ENCODE measurements at places on chromosomes 6 and 20. TPM values are rescaled to one million over a fixed set of nuclear protein-coding genes. Genes with fewer than 3 reads are reported as not detected.

DNA sequence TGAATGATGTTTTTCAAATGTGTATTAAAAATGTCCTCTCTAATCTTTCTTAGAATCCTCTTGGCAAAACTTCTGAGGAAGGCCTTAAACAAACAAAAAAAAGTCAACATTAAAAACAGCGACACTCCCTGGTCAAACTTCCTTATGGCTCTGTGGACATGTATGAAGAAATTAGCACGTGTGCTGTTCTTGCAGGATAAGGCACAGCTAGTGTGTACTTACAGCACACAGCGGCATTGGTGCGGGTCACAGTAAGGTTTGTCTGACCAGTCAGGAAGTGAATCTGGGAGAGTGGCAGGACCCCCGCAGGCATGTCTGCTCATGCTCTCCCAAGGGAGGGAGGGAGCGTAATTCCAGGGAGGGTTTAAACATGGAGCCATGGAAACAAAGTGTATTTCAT is 38.8 kb downstream of the SLC22A1 start:
- no peak for DNase-seq
- H3K27ac ChIP-seq = no peak overlapping the region
- H3K4me3 ChIP-seq = no peak overlapping the region
- H3K4me1 ChIP-seq = no peaks in the 10 kb centered on the region
- no peaks in the 10 kb centered on the region for H3K27me3 ChIP-seq

DNA sequence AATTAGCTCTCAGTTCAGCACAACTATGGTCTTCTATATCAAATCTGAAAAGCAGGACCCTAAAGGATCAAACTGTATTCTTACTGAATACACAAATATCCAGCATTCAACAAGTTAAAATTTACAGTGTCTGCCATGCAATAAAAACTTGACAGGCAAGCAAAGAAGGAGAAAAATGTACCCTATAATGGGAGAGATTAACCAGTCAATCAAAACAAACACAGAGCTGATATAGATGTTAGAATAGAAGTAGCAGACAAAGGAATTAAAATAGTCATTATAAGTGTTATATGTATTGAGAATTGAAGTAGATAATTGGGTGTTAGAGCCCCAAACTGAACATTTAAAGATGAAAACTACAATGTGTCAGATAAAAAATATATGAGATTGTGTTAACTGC is 914.9 kb downstream of the EPHA7 start:
- H3K27ac ChIP-seq = no peak overlapping the region
- H3K4me1 ChIP-seq = no peaks in the 10 kb centered on the region
- no peaks in the 10 kb centered on the region for H3K27me3 ChIP-seq
- H3K36me3 ChIP-seq = no peaks in the 10 kb centered on the region
- H3K4me3 ChIP-seq = no peak overlapping the region

Gene NKX2-2
- total RNA-seq = not detected

DNA sequence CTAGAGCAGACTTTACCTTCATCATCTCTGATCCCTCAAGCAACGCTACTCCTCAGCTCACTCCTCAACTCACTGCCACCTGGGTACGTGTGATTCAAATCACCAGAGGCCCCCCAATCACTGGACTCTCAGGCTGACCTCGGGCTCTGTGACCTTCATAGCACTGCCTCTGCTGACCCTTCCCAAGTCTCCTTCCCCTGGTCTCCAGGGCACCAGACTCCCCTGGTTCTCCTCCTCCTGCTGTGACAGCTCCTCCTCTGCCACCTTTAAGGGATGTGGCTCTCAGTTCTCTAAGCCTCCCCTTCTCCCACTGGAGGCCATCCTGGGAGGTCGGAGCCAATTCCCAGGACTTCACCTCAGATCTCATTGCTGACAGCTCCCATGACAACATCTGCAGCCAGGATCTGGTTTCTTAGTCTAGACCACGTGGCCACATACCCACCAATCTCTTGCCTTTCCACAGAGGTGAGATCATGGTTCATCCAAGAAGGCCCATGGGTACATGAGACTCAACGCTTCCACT is 90.4 kb downstream of the NFATC2 start:
- no peak overlapping the region for H3K27ac ChIP-seq

Gene SLC24A3
- total RNA-seq = not detected

- DNase-seq = no peak
- H3K36me3 ChIP-seq = no peaks in the 10 kb centered on the region
- no peak overlapping the region for H3K27ac ChIP-seq
- no peaks in the 10 kb centered on the region for H3K4me1 ChIP-seq
- no peak overlapping the region for H3K4me3 ChIP-seq
Observed at GRCh38 chr20:24637087-24637486, 167.7 kb downstream of the SYNDIG1 start.

Gene NELFE
- total RNA-seq = 49.0 TPM

- peaks cover 15% of the 10 kb centered on the region for H3K4me1 ChIP-seq
- H3K36me3 ChIP-seq = no peaks in the 10 kb centered on the region
- peak; percentile 25 for DNase-seq
Observed at GRCh38 chr20:53208110-53208832, 236.1 kb downstream of the TSHZ2 start.

GRCh38 chr20:59149678-59150504 is 13.7 kb upstream of the ZNF831 start:
- H3K27me3 ChIP-seq = no peaks in the 10 kb centered on the region
- peak overlapping the region; percentile 93 for H3K27ac ChIP-seq
- no peaks in the 10 kb centered on the region for H3K36me3 ChIP-seq
- peak; percentile 91 for DNase-seq
- peaks cover 92% of the 10 kb centered on the region for H3K4me1 ChIP-seq

Gene AVP
- not detected for total RNA-seq

Gene IPCEF1
- total RNA-seq = 92.5 TPM

GRCh38 chr6:41652866-41653652 is 14.8 kb downstream of the MDFI start:
- H3K27me3 ChIP-seq = no peaks in the 10 kb centered on the region
- H3K4me3 ChIP-seq = no peak overlapping the region
- H3K4me1 ChIP-seq = no peaks in the 10 kb centered on the region
- H3K27ac ChIP-seq = no peak overlapping the region

- no peaks in the 10 kb centered on the region for H3K4me1 ChIP-seq
- no peak overlapping the region for H3K27ac ChIP-seq
- H3K27me3 ChIP-seq = no peaks in the 10 kb centered on the region
- H3K4me3 ChIP-seq = no peak overlapping the region
- no peak for DNase-seq
- no peaks in the 10 kb centered on the region for H3K36me3 ChIP-seq
Observed at GRCh38 chr6:167574431-167575151, 249.7 kb downstream of the TTLL2 start.

Gene MDFI
- total RNA-seq = not detected

Gene PREP
- total RNA-seq = 34.8 TPM

Gene ZBP1
- 21.7 TPM for total RNA-seq

- DNase-seq = no peak
- no peaks in the 10 kb centered on the region for H3K36me3 ChIP-seq
- no peak overlapping the region for H3K4me3 ChIP-seq
- H3K27ac ChIP-seq = no peak overlapping the region
- no peaks in the 10 kb centered on the region for H3K27me3 ChIP-seq
- no peaks in the 10 kb centered on the region for H3K4me1 ChIP-seq
Observed at GRCh38 chr6:160379466-160379865, 31.3 kb downstream of the SLC22A3 start.

Gene KIFC1
- 0.61 TPM for total RNA-seq

- peaks cover 24% of the 10 kb centered on the region for H3K36me3 ChIP-seq
- peak; percentile 78 for DNase-seq
- peak within 1 kb of the TSS; percentile 99 for H3K4me3 ChIP-seq
- H3K27ac ChIP-seq = peak within 1 kb of the TSS; percentile 84
Observed at GRCh38 chr20:57390604-57391438, at the start of gene RBM38. RBM38 (plus strand) TSS chr20:57391396; CDS start chr20:57391582, 186 bp downstream.

GRCh38 chr20:23200914-23201313 is 114.8 kb upstream of the CD93 start:
- H3K27ac ChIP-seq = no peak overlapping the region
- DNase-seq = no peak
- no peak overlapping the region for H3K4me3 ChIP-seq
- no peaks in the 10 kb centered on the region for H3K36me3 ChIP-seq
- no peaks in the 10 kb centered on the region for H3K4me1 ChIP-seq

GRCh38 chr6:153170511-153170910 is 39.4 kb upstream of the RGS17 start:
- no peak for DNase-seq
- no peak overlapping the region for H3K27ac ChIP-seq
- H3K4me3 ChIP-seq = no peak overlapping the region
- no peaks in the 10 kb centered on the region for H3K36me3 ChIP-seq
- no peaks in the 10 kb centered on the region for H3K4me1 ChIP-seq

DNA sequence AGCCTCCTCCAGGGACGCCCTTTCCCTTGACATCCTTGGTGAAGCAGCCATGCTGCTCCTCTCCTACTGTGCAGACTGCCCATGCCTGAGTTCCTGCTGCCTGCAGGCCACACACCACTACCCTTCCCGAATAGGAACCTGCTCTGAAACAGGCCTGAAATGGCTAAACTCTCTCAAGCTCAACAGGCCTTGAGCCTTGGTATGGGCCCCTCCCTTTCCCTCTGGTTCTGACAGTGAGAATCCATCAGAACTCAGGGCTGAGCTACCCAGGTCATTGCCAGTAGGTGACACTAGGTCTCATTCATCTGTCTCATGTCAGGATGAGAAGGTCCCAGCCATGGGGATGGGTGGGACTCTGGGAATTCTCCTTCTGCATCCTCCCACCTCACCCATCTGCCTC is 25.7 kb downstream of the RAET1L start:
- H3K4me1 ChIP-seq = peaks cover 28% of the 10 kb centered on the region
- H3K4me3 ChIP-seq = no peak overlapping the region
- DNase-seq = no peak
- H3K27me3 ChIP-seq = peaks cover 7% of the 10 kb centered on the region

Gene BPIFB2
- not detected for total RNA-seq

DNA sequence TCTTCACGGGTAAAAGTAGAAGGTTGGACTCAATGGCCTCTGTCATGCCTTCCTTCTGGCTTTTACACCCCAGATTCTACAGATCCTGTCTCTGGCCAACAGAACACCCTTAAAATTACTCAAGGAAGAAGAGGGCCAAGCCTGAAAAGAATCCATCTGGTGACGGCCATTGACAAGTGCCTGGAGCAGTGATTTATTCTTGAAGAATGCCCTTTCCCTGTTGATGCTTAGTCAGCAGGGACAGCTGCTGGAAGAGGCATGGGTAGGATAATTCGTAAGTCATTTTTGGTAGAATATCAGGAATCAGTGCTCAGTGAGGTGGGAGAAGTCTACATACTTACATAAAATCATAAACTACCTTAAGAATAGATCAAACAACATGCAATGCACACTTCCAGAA is 397.9 kb downstream of the SAMD5 start:
- no peaks in the 10 kb centered on the region for H3K4me1 ChIP-seq
- H3K4me3 ChIP-seq = no peak overlapping the region
- DNase-seq = no peak
- H3K36me3 ChIP-seq = no peaks in the 10 kb centered on the region

DNA sequence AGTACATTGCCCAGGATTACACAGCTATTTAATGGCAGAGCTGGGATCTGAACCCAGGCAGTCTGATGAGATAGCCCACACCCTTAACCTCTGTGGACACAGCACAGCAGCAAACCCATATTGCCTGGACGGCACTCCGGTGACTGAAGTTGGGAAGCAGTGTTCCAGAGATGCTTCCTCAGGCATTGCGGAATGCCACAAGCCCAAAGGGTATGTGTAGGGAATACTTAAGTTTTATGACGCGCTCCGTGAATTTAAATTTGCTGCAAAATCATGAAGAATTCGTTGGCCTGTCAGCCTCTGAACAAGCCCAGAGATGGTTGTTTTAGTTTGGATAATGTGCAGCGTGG is 46.4 kb downstream of the PSMG4 start:
- DNase-seq = no peak
- H3K36me3 ChIP-seq = no peaks in the 10 kb centered on the region
- no peak overlapping the region for H3K4me3 ChIP-seq

Gene DUSP15
- not detected for total RNA-seq

Gene BTN1A1
- not detected for total RNA-seq

GRCh38 chr6:110567957-110568696 is 91.7 kb upstream of the SLC22A16 start:
- no peak overlapping the region for H3K4me3 ChIP-seq
- H3K27me3 ChIP-seq = no peaks in the 10 kb centered on the region
- no peaks in the 10 kb centered on the region for H3K4me1 ChIP-seq
- DNase-seq = no peak
- no peak overlapping the region for H3K27ac ChIP-seq

Gene BFSP1
- total RNA-seq = 0.94 TPM

DNA sequence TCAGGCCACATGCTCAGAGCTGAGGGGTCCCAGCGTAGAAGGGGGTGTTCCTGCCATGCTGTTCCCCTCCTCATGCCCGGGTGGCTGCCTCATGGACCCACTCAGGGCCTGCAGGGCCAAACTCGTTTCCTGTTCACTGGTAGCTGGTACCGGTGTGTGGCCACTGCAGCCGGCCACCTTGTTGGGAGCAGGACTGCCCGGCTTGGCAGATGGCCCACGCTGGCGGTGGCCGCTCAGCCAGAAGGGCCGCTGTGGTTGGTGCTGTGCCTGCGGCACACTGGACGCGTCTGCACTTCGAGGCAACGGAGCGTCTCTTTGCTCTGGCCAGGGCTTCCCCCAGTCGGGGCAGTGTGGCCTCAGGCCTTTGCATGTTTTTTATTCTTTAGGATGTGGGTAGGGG is 10.0 kb upstream of the COL20A1 start:
- no peak overlapping the region for H3K27ac ChIP-seq
- no peak overlapping the region for H3K4me3 ChIP-seq
- no peaks in the 10 kb centered on the region for H3K27me3 ChIP-seq
- peaks cover 36% of the 10 kb centered on the region for H3K36me3 ChIP-seq
- no peak for DNase-seq

GRCh38 chr20:53296025-53296424 is 297.6 kb downstream of the ZNF217 start:
- H3K27ac ChIP-seq = no peak overlapping the region
- H3K4me3 ChIP-seq = no peak overlapping the region
- DNase-seq = no peak
- no peaks in the 10 kb centered on the region for H3K4me1 ChIP-seq
- no peaks in the 10 kb centered on the region for H3K27me3 ChIP-seq

DNA sequence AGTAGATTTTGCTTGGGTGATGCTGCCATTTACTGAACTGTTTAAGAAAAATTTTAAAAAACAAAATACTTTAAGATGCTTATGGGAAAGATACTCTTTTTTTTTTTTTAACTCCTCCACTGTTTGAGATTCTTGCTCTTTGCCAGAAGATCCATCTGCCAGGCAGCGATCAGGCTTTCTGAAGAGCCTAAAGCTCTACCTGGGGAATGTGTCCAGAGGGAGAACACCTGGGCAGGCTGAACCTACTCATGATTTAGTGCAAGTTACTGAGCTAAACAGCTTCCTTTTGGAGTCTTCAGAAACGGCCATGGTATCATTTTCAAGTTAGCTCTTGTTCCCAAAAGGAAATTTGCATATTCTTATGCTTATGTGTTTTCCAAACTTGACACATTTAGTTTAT is 23.5 kb upstream of the MLIP start:
- H3K27ac ChIP-seq = no peak overlapping the region
- H3K4me3 ChIP-seq = no peak overlapping the region
- no peaks in the 10 kb centered on the region for H3K36me3 ChIP-seq
- no peak for DNase-seq

DNA sequence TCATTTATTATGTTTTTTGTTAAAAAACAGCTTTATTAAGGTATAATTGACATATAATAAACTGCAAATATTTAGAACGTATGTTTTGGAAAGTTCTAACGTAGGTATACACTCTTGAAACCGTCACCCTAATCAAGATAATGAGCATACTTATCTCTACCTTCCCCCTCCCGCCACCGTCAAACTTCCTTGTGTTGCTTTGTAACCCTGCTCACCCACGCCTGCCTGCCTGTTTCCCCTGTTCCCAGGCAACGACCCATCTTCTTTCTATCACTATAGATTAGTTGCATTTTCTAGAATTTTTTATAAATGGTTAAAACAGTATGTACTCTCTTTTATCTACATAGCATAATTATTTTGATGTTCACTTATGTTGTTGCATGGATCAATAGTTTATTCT is 33.5 kb upstream of the GCLC start:
- no peaks in the 10 kb centered on the region for H3K4me1 ChIP-seq
- no peaks in the 10 kb centered on the region for H3K36me3 ChIP-seq
- no peaks in the 10 kb centered on the region for H3K27me3 ChIP-seq
- H3K4me3 ChIP-seq = no peak overlapping the region
- no peak for DNase-seq
